T-helper 9 cell (primary cell): ENCODE measurements at places on chromosomes 16 and 17.

- no peak for DNase-seq
Measured at GRCh38 chr17:82371333-82372248, at the start of gene UTS2R. Gene UTS2R (plus strand): TSS chr17:82371765. CDS start chr17:82374325, 2,560 bp downstream.

- no peak for DNase-seq
Measured at GRCh38 chr16:4556580-4556979, 440 bp downstream of the C16orf96 start.

DNA sequence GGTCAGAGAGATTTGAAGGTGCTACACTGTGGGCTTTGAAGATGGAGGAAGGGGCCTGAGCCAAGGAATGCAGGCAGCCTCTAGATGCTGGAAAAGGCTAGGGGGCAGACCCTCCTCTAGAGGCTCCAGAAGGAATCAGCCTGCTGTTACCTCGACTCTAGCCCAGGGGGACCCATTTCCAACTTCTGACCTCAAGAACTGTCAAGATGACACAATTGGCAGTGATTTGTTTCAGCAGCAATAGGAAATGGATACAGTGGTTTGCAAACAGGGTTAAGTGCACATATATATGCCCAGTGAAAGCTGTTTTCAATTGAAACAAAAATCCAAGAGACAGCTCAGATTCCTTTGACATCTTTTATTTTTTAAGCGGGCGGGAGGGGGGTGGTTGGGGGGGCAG lies 3.7 kb upstream of the ZDHHC1 start:
- no peak for DNase-seq

DNA sequence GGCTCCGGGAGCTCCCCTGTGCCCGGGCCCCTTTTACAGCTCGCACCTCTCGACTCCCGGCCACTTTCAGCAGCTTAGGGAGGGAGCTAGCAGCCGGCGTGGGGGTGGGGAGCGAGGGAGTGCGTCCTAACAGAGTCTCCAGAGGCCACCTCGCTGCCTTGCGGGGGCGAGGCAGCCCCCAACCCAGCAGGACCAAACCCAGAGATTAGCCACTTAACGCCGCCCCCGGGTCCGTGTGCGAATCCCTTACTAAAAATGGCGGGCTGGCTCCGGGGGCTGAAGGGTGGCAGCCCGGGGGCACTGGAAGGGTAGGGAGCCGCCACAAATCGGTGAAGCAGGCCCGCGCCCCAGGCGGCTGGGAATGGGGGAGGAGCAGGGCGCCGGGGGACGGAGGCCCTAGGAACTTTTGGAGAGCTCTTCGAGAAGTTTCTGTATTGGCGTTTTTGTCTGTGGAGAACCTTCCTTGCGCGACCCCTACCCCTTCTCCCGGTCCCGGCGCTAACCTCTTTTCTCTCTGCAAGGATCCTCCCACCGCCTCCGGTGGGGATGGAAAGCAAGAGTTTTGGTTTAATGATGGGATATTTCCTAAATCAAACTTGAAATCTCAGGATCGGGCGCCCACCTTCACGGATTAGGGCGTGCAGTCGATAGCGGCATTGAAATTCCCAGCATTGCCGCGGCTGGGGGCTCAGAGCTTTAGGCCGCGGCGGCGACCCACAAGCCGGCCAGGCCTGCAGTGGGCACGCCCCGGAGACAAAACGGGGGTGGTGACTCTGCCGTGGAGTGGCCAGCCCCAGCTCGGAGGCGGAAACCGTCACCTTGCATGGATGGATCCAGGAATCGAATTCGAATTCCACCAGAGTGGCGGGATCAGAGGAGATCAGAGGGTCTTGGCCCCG lies 793 bp upstream of the IRX3 start:
- DNase-seq = no peak

DNA sequence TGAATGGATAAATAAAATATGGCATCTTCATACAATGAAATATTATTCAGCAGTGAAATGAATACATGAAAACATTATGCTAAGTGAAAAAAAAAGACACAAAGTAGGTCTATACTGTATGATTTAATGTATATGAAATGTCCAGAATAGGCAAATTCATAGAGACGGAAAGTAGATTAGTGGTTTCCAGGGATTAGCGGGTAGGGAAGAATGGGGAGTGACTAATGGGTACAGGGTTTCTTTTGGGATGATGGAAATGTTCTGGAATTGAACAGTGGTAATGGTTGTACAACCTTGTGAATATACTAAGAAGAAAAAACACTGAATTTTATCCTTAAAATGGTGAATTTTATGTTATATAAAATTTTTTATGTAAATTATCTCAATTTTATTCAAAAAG lies 8.5 kb upstream of the MYCBPAP start:
- no peak for DNase-seq

DNA sequence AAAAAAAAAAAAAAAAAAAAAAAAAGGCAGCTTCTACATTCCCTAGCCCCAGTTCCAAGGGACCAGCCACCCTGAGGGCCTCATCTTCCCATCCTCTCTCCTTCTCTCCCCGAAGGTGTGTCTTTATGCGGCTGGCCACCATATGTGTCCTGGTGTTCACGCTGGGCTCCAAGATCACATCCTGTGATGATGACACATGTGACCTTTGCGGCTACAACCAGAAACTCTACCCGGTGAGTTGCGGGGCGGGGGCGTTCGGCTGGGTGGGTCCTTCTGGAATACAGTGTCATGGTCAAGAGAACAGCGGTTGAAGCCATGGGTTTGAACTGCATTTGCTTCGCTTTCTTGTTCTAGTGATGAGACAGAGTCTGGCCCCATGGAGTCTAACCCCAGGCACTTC lies 22.6 kb upstream of the COQ7 start:
- no peak for DNase-seq

GRCh38 chr17:73342050-73342522 lies 30.3 kb upstream of the CDC42EP4 start:
- DNase-seq = no peak

GRCh38 chr17:81053041-81053970 lies 18.4 kb downstream of the BAIAP2 start:
- no peak for DNase-seq

GRCh38 chr17:78748730-78749317 lies 33.2 kb downstream of the CYTH1 start:
- DNase-seq = peak; percentile 64

DNA sequence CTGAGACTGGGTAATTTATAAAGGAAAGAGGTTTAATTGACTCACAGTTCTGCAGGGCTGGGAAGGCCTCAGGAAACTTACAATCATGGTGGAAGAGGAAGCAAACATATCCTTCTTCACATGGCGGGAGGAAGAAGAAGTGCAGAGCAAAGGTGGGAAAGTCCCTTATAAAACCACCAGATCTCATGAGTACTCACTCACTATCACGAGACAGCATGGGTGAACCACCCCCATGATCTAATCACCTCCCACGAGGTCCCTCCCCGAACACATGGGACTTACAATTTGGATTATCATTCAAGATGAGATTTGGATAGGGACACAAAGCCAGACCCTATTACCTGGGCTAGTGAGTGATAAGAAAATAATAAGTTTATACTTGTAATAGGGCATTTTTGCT lies 70.6 kb upstream of the HS3ST2 start:
- DNase-seq = no peak

- DNase-seq = no peak
Measured at GRCh38 chr17:5203178-5203907, 11.7 kb upstream of the ZNF594 start.

DNA sequence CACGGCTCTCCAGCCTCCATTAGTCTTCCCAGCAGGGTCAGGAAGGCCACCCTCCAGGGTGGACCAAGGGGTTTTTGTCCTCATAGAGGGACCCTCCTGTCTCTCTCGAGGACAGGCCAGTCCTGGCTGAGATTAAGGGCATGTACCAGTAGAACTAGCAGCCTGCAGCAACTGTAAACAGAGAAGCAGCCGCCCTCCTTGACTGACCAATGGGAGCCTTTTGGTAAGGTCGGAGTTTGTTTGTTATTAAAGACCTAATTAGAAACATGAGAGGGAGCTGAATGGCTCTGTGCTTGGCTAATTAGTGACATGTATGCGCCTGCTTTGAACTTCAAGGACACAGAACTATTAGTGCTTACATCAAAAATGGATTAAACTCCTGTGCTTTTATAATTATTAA lies 80.0 kb downstream of the CCDC182 start:
- DNase-seq = no peak

DNA sequence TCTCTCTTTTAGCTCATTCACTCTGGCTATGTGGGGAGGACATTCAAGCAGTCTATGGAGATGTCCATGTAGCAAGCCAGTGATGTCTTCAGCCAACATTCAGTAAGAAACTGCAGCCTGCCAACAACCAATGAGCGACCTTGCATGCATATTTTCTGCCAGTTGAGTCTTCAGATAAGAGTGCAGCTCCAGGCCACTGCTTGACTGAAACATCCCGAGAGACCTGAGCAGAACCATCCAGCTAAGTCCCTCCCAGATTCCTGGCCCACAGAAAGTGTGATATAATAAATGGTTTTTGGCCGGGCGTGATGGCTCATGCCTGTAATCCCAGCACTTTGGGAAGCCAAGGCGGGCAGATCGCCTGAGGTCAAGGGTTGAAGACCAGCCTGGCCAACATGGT lies 10.5 kb upstream of the C17orf58 start:
- no peak for DNase-seq

GRCh38 chr17:20073055-20073979 lies 64.2 kb downstream of the SPECC1 start:
- DNase-seq = peak; percentile 12

DNA sequence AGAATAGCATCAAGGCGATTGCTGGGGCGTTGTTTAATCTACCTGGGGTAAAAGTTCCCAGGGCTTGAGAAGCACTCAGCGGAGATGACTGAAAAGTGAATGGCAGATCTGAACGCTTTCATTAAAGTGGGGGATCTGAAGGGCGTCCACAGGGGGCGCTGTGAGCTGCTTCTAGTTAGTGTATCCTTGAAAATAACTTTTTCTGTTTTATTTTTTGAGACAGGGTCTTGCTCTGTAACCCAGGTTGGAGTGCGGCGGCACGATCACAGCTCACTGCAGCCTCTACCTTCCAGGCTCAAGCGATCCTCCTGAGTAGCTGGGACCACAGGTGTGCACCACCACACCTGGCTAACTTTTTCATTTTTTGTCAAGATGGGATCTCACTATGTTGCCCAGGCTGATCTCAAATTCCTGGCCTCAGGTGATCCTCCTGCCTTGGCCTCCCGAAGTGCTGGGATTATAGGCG lies 360.4 kb downstream of the SEC14L1 start:
- no peak for DNase-seq

- no peak for DNase-seq
Measured at GRCh38 chr16:84426804-84427203, 58.5 kb downstream of the ATP2C2 start.

DNA sequence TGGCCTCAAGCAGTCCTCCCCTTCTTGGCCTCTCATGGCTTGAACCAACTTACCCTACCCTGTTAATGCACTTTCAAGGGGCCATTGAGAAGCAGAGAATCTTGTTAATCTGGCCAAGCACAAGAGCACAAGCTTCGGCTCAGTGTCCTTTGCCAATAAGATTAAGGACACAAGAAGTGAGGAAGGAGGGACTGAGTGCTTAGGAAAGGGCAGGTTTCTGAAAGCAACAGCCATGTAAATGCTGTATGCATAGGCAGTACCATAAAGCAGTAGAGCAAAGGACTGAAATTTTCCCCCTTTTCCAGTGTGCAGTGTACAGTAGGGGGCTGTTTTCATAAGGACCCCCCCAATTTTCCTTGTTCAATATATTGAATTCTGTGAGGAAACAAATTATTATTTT lies 37.7 kb downstream of the IST1 start:
- DNase-seq = no peak

GRCh38 chr16:75379339-75379738 lies 54.0 kb downstream of the CFDP1 start:
- DNase-seq = no peak

GRCh38 chr17:66675991-66676371 lies 158.9 kb upstream of the CACNG5 start:
- no peak for DNase-seq

DNA sequence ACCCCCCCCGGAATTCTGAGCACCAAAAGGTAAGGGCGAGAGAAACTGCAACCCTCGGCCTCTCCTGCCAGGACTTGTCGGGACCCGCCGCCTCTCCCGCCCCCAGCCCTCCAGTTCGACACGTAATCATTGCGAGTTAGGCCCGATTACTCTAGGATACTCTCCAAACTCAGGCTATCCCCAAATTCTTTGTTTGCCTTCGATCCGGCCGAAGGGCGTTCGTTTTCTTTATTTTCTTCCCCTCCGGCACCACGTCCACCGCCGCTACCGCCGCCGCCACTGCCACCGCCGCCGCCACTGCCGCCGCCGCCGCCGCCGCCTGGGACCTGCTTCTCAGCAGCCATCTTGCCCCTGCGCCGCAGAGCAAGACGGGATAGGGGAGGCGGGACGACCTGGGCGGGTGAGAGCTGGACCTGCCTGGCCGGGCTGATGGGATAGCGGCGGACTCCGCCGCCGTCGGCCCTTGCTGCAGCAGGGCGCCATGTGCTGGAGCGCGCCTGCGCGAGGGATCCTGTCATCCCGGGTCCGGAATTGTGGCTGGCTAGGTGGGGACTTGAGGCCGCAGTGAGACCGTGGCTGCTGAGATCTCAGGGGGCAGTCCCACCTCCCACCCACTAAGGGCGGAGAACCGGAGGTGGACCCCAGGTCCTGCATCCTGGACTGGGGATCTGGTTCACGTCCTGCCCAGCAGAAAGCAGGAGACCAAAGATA lies at the start of gene SRP68:
TSS of gene SRP68 (minus strand) at position 370 of the 711 bp plus-strand sequence. CDS start at position 344, 26 bp downstream.
- peak; percentile 68 for DNase-seq

DNA sequence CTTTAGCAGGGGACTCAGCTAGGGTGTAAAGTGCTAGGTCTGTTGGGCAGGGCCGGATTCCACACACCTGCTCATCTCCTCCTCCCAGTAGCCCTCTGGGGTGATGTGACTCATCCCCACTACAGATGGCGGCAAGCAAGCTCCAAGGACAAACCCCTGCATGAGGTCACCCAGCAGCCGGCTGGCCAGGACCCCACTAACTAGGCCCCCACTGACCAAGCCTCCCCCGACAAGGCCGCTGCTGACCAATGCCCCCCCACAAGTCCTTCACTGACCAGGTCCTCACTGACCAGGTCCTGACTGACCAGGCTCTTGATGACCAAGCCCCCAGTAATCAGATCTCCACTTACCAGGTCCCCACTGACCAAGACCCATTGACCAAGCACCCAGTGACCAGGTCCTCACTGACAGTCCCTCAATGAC lies 36.7 kb downstream of the TNFRSF13B start:
- no peak for DNase-seq

GRCh38 chr16:1723450-1724147 lies 17.6 kb downstream of the MAPK8IP3 start:
- peak; percentile 35 for DNase-seq

GRCh38 chr16:47622451-47623176 lies 161.5 kb downstream of the PHKB start:
- no peak for DNase-seq

GRCh38 chr16:12002447-12003006 lies 26.0 kb downstream of the SNX29 start:
- no peak for DNase-seq
